Activated naive CD4-positive, alpha-beta T cell treated with anti-CD3 and anti-CD28 coated beads for 36 hours (primary cell): ENCODE measurements at places on chromosomes 7 and 10.

GRCh38 chr10:102599565-102600327 lies 44.5 kb upstream of the TRIM8 start:
- no peak for DNase-seq

- DNase-seq: peak; percentile 10
Observed at GRCh38 chr10:93293999-93294398, 188.1 kb downstream of the MYOF start.

- DNase-seq: no peak
Observed at GRCh38 chr7:148266795-148267194, 323.8 kb upstream of the C7orf33 start.

- DNase-seq: no peak
Observed at GRCh38 chr7:107027208-107027607, 17.3 kb upstream of the PRKAR2B start.

DNA sequence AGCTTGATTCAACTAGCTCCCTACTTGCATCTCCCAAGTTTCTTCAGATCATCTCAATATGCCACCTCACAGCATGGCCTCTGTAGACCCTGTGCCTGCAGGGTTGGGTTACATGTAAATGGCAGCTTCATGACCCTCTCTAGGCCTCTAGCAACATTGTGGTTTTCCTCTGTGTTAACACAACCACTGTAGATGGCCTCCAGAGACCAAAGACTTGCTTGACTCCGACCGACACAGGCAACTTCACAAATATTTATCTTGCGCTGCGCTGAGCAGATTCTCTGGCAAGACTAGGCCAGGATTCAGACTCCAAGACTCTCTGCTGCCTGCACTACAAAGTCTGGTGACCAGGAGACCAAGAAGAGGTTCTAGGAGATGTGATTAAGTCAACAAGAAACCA lies 75.9 kb downstream of the CNOT4 start:
- DNase-seq: no peak

GRCh38 chr7:48144291-48144768 lies 26.9 kb upstream of the ABCA13 start:
- DNase-seq: no peak

GRCh38 chr7:152451356-152451755 lies 15.6 kb upstream of the KMT2C start:
- DNase-seq: no peak

GRCh38 chr7:90320418-90320800 lies 695 bp downstream of the FAM237B start:
- no peak for DNase-seq

DNA sequence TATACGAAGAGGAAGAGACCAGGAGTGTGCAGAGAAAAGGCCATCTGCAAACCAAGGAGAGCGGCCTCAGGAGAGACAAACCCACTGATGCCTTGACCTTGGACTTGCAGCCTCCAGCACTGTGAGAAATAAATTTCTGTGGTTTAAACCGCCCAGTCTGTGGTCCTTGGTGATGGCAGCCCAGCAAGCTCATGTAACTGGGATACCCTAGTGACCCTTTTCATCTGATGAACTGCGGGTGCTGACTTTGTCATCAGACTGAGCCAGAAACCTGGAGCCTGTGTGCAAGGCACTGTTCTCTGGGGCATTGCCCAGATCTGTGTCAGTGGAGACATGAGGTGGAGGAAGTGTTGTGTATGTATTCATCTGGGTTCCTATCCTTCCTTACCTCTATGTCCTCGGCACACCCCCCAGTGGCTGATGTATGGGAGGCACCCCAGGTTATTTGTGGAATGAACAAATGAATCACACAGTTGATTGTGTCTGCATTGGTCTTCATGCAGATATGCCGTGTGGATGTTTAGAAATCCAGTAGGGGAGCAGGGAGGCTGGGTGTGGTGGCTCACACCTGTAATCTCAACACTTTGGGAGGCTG lies 64.5 kb upstream of the BTBD16 start:
- DNase-seq: no peak

GRCh38 chr7:130394421-130395195 lies 14.3 kb downstream of the CPA1 start:
- peak; percentile 57 for DNase-seq

DNA sequence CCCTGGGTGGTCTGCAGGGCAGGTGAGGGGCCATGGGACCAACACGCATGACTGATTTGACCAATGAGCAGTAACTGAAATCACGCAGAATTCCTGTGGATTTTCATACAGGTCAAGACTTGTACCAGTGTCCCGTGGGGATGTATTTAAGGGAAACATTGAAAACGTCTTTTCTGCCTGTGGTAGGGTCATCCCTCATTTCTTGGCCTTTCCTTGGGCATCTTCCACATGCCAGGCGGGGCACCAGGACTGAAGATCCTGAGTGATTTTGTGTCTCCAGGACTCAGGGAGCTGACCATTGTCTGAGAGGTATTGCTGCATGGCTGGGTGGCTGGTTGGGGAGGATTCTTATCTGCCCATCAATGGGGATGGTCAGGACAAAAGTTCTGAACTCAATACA lies 289.0 kb downstream of the GLRX3 start:
- no peak for DNase-seq

DNA sequence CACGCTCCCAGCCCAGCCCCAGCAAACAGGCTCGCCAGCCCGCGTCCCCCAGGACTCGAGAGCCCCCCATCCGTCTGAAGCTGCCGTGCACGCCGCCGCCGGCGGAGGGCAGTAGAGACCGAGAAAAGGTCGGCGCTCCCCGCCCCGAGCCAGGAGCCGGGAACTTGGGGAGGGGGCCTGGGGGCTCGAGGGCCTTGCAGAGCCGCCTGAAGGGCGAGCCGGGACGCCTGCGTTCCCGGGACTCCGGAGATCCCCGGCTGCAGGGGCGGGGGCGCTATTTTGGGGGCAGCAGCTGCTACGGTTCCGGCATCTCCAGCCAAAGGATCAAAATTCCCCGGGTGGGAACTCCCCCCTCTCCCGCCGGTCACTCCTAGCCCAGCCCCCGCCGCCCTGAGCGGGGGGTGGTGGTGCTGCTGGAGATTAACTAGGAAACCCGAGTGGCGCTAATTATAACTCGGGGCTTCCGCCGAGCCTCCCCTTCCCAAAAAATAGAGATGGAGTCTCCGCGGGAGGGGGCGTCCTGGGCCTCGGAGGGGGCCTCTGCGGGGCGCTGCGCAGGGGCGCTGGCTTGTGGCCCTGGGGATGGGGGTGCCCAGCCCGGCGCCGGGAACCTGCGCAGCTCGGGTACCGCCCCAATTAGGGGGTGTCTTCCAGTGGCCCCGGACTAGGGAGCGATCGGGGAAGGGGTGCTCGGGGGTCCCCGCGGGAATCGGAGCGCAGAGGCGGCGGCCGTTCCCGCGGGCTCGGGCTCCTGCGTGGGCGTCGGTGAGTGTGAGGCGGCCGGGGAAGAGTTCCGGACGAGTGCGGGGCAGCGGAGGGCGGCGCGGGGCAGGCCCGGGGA lies 608 bp downstream of the ACHE start:
- DNase-seq: peak; percentile 47

- DNase-seq: no peak
Observed at GRCh38 chr10:115774721-115775120, 498.3 kb downstream of the GFRA1 start.

DNA sequence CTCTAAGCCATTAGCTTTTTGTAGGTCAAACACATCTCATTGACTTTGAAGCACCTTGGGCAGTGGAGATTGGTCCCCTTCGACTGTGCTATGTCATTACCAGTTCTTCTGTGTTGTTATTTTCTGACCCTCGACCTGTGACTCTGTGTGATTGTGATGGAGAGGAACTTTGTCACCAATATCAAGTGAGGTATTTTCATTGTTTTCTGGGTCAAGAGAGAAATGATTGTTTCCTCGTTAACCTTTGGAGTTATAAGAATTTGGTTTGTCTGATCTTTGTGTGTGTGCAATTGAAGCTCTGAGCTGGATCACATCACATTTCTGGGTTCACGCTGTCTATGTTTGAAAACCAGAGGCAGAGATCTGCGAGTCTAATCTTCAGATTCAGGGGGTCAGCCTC lies 432.2 kb upstream of the KLF6 start:
- no peak for DNase-seq

GRCh38 chr7:135100856-135101255 lies 47.0 kb upstream of the TMEM140 start:
- DNase-seq: no peak

DNA sequence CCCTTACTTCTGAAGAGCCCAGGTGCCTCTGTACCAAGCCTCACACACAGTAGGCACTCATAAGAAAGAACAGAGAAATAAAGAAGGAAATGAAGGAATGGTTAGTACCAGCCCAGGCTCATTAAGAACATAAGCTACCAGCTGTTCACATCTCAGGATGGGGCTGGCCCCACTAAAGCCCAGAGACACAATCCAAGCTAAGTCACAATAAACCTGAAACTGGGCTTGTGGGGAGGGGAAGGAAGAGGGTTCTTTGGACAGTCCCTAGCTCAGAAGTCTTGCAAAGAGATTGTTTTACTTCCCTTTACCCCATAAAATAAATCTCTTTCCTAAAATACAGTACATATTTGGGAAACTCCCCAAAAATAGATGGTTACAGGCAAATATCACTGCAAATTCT lies 24.3 kb downstream of the FBXW4 start:
- peak; percentile 18 for DNase-seq

- no peak for DNase-seq
Observed at GRCh38 chr7:20151708-20152456, 65.3 kb downstream of the MACC1 start.

DNA sequence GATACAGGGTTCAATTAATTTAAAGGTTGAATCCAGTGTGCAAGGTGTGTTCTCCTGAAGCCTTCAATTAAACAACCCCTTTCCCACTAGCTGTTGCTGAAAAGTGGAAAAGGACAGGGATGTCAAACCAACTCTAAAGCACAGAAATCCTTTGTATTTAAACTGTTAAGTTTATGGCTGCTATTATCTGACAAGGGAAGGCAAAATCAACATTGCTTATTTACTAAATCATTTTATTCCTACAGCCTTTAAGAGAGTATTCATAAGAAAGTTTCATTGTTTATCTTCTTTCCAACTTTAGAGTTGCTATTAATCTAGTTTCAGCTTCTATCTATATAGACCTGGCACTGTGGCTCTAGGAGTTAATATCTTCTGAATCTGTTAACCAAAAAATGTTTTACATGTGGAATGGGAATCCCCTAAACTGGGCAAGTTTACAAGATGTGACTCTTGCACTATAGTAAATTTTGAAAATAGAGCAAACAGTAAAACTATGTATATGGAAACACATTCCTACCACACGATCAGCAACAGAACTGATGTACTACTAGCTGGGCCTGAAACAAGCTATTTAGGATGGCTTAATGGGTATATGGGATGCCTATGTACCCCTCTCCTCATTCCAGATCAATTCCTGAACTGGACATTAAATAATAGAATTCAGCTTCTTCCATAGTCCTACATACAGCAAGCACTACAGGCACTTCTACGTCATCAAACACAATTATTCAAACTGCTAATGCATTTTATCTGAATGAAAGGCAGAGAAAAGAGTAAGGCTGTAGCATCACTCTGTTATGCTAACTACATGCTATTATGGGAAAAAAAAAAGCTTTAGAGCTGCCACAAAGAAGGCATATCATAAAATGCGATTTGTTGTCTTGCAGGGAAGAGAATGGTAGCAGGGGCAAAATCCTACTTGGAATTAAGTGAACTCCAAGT lies 52.8 kb downstream of the CDK6 start:
- no peak for DNase-seq

GRCh38 chr10:35487336-35488034 lies 117.7 kb upstream of the GJD4 start:
- no peak for DNase-seq

DNA sequence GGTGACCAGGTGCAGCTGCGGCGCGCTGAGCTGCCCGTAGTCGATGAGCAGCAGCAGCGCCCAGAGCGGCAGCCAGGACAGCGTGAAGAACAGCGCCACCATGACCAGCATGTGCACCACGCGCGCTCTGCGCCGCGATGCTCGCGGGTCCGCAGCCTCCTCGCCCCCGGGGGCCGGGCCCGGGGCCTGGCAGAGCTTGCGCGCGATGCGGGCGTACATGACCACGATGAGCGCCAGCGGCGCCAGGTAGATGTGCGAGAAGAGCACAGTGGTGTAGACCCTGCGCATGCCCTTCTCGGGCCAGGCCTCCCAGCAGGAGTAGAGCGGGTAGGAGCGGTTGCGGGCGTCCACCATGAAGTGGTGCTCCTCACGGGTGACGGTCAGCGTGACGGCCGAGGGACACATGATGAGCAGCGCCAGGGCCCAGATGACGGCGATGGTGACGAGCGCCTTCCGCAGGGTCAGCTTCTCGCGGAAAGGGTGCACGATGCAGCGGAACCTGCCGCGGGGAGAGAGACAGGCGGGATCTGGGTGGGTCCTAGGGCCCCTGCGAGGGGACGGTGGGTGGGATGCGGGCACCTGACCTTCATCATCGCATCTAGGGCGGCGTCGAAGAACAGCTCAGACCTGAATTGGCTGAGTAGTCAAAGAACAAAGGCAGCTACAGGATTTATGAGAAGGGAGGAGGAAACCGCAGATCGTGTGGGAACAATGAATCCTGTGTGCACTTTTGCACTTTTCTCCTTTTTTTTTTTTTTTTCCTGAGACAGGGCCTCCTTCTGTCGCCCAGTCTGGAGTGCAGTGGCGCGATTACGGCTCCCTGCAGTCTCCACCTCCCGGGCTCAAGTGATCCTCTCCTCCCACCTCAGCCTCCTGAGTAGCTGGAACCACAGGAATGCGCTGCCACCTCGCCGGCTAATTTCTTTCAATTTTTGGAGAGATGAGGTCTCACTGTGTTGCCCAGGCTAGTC lies 22.4 kb upstream of the PPA1 start:
- peak; percentile 32 for DNase-seq

- no peak for DNase-seq
Observed at GRCh38 chr7:5005066-5005465, 40.6 kb upstream of the RBAK start.

DNA sequence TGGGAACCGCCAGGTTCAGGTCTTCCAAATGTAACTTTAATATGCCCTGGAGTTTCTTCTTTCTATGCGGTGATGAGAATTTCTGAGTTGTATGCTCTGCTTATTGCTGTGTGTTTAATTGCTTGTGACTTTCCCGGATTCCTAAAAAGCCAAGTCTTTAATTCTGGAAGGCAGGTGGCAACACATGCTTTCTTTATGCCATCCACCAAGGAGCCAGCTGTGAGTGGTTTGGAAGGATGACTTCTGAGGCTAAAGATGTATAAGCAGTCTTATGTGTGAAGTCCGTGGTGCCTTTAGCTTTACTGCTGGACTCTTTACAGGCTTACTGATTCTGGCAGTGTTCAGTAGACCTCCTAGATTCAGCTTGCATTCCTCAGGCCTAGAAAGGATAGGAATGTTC lies 3.1 kb downstream of the SDK1 start:
- no peak for DNase-seq

DNA sequence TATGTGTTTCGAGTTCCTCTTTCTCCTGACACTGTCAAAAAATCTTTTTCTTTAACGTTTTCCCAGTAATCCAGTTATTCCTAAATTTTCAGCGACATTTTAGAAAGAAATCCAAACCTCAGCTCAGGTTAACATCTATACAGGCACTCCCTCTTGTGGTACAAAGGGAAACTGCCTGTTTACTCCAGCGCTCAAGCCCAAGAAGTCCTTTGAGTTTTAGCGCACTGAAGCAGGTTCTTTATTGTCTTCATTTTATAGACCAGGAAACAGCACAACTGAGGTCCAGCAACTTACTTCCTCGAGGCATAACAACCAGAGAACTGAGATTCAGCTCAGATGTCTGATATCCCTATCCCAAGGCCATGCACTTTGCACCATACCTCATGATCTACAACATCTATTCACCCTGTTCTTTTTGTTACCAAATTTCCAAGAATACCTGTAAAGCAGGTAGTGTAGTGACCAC lies 287.2 kb upstream of the MKLN1 start:
- DNase-seq: peak; percentile 75
